ENCODE measurements at places on chromosomes 2 and 18.

GRCh38 chr2:101375653-101376052 lies 11.7 kb downstream of the CREG2 start:
- no peak for DNase-seq

- no peak for DNase-seq
These were observed 342.1 kb downstream of the PLCL1 start for GRCh38 chr2:198146346-198146940.

DNA sequence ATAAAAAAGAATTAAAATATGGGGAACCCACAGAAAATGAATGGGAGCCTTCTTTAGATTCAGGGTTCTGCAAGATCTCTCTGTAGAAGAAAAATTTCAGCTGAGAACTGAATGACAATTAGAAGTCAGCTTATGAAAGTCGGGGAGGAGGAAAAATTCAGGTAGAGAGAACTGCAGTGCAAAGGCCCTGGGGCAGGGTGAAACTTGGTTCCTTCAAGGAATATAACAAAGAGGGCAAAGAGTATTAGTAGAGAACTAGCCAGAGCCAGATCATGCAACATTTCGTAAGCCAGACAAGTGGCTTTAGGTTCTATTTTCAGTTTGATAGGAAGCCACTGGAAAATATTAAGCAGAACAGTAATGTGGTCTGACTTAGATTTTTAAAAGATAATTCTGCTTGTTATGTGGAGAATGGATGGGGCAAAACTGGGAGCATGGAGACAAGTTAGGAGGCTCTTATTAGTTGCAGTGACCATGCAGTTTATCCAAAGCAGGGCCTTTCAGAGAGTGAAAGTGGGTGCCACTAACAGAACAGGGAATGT lies 27.9 kb downstream of the RAB27B start:
- DNase-seq: no peak

DNA sequence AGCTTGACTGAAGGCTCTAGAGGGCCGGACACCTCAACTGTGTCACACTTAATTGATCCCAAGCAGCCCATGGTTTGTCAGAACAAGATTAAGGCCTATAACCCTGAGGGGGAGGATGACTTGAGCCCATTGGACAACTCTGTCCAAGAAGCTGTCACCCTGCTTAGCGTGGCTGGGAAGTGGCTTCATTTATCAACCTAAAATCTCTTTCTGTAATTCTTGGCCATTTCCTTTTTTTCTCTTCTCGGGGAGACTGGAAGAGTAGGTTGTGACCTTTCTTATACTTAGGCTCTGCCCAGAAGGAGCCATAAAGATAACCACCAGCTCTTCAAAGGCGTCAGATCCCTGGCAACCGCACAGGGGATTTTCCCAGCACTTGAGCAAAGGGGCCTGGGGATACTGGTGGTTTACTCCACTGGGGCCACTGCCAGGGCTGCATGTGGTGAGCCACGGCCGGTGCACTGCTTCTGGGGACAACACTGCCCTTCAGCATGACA lies 265.5 kb downstream of the CYRIA start:
- DNase-seq: no peak

Data from GM04504 (cell line).